ENCODE measurements at places on chromosomes 2 and 18.

- DNase-seq: no peak
Measured at GRCh38 chr2:22360735-22361374, 1024.1 kb upstream of the KLHL29 start.

- no peak for DNase-seq
Measured at GRCh38 chr18:59500765-59501164, 141.7 kb upstream of the LMAN1 start.

- DNase-seq: no peak
Measured at GRCh38 chr2:69693059-69693774, 48.7 kb upstream of the ANXA4 start.

DNA sequence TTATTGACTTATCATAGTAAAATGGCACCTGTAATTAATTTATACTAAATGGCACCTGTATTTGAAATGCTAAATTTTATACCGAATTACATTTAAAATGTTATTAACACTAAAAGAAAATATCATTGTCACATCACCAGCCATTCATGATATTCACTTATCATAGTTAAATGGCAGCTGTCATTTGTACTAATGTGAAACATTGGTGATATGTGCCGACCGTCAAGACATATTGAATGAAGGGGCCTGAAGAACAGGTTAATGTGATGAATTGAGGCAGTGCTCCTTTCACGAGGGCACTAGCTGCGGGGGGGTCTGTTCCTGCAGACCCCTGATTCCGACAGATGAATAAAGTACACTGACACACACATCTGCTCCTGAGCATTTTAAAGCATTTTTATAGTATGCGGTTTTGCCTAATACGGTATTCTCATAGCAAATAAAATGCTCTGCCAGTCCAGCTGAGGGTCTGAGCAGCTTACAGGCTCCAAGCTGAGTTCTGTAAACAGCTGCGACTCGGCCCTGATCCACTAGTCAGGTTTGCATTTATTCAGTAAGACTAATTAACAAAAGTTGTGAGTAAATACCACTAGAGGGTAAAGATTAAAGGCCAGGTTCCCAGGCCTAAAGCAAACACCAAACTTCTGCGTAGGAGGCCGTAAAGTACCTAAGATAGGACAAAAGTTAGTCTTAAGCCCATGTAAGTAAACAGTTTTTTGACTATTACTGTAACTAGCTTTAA is 593.4 kb upstream of the NETO1 start:
- DNase-seq: no peak

DNA sequence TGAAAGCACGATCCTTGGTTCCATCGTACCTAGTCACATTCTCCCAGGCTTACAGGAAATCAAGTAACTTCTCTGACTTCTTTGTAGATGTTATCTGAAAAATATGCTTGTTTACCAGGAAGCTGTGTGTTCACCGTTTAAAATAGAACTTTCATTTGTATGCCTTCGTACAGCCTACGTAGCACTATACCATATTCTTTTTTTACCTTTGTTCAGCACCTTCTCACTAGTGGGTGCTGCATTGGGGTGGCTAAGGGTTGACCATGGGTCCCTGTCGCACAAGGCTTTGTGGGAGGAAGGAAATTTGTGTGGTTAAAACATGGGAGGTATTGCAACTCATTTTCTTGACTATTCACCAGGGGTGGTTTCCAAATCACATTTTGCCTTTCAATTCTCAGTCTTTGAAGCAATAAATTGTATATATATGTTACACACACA is 16.6 kb downstream of the MALT1 start:
- DNase-seq: no peak

DNA sequence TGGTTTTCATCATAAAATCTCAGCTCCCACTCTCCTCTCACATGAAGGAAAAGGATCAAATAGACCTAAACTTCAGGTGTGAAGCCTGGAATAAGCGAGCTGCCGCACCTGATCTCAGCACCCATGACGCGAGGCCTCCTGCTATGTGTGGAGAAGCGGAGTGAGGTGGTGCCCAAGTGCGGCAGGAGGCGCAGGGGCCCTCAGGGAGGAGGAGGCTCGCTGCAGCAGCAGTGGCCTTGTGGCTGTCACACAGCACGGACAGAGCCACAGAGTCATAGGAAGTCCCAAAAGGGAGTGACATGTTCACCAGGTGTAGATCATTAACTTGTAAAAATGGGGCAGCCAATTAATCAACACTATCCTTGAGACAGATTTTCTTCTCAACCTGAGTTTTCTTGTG is 9.1 kb downstream of the SCLY start:
- no peak for DNase-seq

GRCh38 chr2:219571311-219572236 is at the start of gene OBSL1:
Gene OBSL1 (minus strand): TSS chr2:219571539. CDS start chr2:219571232, 307 bp downstream.
- peak; percentile 98 for DNase-seq

- no peak for DNase-seq
Measured at GRCh38 chr2:178277741-178278197, 83.5 kb downstream of the OSBPL6 start.

- DNase-seq: peak; percentile 39
Measured at GRCh38 chr2:6526093-6526824, 339.4 kb downstream of the CMPK2 start.

All from H7 (cell line).